ENCODE measurements at places on chromosomes 12 and 14.

DNA sequence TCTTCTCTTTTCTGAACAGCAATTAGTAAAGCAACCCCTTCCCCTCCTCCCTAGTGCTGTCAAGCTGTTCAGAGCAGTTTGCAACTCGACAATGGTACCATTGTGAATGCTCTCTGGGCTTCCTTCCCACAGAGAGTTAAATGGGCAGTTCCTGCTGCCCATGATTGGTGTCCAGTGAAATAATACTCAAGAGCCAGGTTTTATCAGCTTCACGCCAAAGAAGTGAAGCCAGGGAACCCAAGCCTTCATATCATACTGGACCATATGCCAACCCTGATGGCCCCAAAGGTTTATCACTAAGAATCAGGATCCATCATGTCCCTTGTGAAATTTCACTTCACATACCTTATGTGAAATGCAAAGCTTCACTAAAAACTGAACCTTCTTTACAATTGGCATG lies 24.7 kb downstream of the INSM2 start:
- no peak for DNase-seq

DNA sequence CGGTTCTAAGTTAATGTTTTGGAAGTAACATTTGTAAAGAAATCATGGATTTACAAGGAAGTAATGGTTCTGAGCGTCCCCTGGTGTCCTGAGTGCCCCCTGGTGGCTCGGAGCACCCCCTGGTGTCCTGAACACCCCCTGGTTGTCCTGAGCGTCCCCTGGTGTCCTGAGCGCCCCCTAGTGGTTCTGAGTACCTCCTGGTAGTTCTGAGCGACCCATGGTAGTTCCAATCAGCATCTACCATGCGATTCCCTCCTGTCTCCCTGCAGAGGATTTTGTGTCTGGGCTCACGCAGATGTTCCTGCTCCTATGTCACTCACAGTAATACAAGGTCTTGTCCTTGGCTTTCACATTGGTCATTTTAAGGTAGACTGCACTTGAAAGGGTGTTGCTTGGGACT lies 1352.9 kb downstream of the TMEM121 start:
- DNase-seq, result peak; percentile 37

GRCh38 chr14:77314539-77315457 lies 5.9 kb downstream of the POMT2 start:
- DNase-seq, result no peak

DNA sequence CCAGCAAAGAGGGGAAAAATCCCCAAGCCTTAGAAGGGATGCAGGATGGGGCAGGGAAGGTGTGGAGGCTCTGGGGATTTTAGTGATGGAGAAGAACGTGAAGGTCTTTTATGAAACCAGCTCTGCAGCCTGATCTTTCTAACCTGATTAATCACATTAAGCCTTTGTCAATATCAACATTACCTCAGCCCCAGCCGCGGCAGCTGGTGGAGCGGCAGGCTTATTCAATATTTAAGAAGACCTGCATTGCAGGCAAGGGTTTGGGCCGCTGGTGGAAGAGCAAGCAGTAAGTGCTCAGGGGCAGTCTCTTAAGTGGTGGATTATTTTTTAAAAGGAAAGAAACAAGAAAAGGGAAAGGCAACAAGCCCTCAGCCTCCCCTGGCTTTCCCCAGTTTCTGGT lies 16.6 kb downstream of the RPH3A start:
- no peak for DNase-seq

DNA sequence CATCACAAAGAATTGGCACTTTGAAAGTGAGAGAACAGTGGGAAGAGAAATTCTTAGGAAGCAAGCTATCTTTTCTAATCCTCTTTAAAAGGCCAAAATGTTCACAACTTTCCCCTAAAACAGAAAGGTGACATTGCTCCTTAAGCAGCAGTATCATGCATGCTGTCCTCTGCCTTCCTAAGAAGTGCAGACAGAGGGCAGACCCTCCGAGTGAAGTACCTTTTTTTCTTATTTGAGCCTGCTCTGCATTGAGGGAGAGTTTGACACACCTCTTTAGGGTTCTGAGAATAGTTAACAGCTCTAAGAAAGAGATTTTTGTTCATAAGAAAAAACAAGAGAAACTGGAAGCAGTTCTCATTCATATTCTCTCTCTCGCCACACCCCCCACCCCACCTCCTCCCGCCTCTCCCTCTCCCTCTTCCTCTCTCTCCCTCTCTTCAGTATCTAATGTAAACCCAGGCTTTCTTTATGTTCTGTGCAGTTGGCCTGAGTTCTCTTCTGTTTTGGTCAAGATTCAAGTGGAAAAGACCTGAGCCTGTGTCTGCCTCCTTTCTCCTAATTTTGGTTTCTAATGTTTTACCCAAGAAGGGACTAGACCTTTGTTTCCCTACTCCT lies 709.1 kb downstream of the DIO2 start:
- no peak for DNase-seq

GRCh38 chr12:109833307-109834189 lies at the start of gene TRPV4:
Gene TRPV4 (minus strand): TSS chr12:109833398. CDS start chr12:109814796, 18,602 bp downstream.
- DNase-seq, result no peak

- DNase-seq, result no peak
Observed at GRCh38 chr14:94930690-94931089, 160.8 kb upstream of the GSC start.

- no peak for DNase-seq
Observed at GRCh38 chr12:59425798-59426197, 170.0 kb upstream of the SLC16A7 start.

GRCh38 chr12:92543359-92543758 lies 159.4 kb upstream of the PLEKHG7 start:
- DNase-seq, result no peak
